Glomerular endothelial cell (primary cell): ENCODE measurements at places on chromosomes 16 and 17. TPM values are rescaled to one million over a fixed set of nuclear protein-coding genes. Genes with fewer than 3 reads are reported as not detected.

DNA sequence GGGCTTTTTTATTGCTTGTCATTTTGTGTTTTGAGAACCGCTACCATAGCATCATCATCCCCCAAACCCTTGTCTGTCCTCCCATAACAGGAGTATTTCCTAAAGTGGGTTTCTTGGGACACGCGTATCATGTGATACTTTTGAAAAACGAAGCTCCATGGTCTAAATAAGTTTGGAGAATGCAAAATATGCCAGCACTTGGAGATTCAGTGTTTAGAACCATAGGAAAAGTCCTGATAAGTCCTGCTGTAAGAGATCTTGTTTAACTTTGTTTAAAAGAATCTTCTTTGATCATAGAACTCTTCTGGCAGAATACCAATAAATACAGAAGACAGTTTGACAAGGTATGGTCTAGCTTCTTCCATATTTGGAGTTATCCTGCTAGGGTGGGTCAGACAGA is 59.3 kb downstream of the NKD1 start:
- no peak for DNase-seq

DNA sequence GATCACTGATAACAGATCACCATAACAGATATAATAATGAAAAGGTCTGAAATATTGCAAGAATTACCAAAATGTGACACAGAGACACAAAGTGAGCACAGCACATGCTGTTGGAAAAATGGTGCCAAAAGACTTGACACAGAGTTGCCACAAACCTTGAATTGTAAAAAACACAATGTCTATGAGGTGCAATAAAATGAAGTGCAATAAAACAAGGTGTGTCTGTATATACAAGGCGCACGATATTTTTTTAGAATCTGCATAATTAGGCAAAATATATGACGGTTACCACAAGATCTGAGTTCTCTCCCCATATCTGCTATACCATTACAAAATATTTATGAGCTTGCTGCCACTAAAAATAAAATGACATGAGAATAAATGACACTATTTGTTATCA is 171.9 kb upstream of the AXIN2 start:
- no peak for DNase-seq

Gene CCL14
- 5.6 and 11.2 TPM in 2 replicates for total RNA-seq

- no peak for DNase-seq
These were observed 7.1 kb upstream of the MPP2 start for GRCh38 chr17:43914451-43914850.

DNA sequence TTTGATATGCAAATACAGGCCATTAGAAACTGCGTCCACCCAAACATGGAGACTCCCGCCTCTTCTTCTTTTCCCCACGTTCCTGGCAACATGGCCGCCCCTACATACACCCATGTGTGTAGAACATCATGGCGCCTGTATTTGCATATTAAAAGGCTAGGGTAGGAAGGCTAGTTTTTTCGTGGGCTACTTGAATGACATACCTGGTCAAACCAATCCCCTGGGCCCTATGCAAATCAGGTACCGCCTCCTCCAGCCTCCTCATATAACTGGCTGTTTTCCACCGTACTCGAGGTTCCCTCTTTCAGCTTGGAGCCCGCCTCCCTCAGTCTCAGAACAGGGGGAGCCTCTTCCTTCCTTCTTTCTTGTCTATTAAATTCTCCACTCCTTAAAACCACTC is 840 bp upstream of the CD300LB start:
- DNase-seq, result no peak

DNA sequence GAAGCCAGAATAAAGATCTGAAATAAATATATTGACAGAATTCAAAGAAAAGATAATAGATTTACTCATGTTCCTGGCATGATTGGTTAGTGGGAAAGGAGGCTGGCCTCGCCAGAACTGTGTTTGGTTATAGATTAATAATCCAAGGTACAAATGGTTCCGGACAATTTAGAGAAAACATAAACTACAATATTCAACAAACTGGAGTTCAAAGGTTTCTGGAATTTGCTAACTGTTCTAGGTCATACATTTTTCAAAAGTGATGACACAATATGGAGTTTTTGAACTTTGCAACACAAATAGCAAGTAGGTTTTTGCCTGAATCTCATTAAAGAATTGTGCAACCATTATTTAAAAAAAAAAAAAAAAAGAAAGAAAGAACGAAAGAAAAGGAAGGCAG is 251.7 kb upstream of the SALL1 start:
- no peak for DNase-seq

DNA sequence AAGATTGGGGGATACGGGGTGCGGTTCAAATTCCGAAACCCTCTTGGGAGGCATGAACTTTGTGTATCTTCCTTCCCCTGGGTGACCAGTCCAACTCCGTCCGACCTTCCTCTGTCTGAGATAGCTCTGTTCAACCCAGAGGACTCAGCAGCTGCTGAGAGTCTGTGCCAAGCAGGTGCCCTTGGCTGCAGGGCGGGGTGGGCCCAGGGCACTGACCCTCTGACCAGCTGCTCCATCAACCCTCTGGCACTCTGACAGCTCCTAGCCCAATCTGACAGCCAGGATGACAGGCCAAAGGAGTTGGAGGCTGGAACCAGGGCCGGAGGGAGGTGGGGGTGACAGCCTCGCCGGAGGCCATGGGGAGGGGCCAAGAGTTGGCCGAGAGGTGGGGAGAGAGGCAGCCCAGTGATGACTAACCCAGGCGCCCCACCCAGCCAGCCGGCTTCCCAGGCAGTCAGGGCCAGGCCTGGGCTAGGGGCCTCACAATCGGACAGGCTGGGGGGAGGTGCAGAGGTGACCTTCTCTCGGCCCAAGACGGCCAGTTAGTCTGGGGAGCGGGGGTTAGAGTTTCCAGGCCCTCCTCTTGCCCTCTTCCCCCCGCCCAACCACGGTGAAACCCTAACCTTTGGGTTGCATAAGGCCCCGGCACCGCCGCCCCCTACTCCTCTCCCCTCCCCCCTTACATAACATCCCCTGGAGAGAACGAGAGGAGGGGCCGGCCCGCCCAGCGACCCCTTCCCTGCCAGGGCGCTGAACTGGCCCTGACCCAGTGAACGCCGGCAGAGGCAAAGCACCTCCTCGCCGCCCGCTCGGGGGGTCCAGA is 5.0 kb upstream of the TLCD2 start:
- no peak for DNase-seq

Gene KRT25
- total RNA-seq, result not detected in 2 replicates

GRCh38 chr17:41586863-41587495 is at the start of gene KRT14:
KRT14 (minus strand) TSS chr17:41586895; CDS start chr17:41586834, 61 bp downstream.
- no peak for DNase-seq

Gene NOD2
- total RNA-seq, result 0.23 and 0.29 TPM in 2 replicates

Gene CES1
- total RNA-seq, result not detected in 2 replicates

GRCh38 chr16:2155977-2156848 is 631 bp downstream of the TRAF7 start:
- no peak for DNase-seq

- no peak for DNase-seq
These were observed 100.9 kb downstream of the GRIN2A start for GRCh38 chr16:10081201-10081940.

DNA sequence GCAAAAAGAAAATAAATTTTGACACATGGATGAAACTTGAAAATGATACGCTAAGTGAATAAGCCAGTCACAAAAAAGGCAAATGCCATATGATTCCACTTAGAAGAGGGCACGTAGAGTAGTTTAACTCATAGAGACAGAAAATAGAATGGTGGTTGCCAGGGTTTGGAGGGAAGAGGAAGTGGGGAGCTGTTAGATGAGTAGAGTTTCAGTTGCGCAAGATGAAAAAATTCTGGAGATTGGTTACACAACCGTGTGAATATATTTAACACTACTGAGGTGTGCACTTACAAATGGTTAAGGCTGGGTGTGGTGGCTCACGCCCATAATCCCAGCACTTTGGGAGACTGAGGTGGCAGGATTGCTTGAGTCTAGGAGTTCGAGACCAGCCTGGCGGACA is 93.4 kb upstream of the TMEM132E start:
- DNase-seq, result no peak

GRCh38 chr16:87295661-87296531 is 21.3 kb downstream of the C16orf95 start:
- DNase-seq, result no peak

Gene HEATR3
- 15.1 and 17.3 TPM in 2 replicates for total RNA-seq

- DNase-seq, result no peak
These were observed 62.3 kb downstream of the ZDHHC7 start for GRCh38 chr16:84948851-84949610.

- DNase-seq, result no peak
These were observed 46.8 kb downstream of the CYB561 start for GRCh38 chr17:63399316-63399715.

Gene SOST
- total RNA-seq, result not detected in 2 replicates
